SW 1271 (cell line): ENCODE measurements at places on chromosomes 11 and 22.

DNA sequence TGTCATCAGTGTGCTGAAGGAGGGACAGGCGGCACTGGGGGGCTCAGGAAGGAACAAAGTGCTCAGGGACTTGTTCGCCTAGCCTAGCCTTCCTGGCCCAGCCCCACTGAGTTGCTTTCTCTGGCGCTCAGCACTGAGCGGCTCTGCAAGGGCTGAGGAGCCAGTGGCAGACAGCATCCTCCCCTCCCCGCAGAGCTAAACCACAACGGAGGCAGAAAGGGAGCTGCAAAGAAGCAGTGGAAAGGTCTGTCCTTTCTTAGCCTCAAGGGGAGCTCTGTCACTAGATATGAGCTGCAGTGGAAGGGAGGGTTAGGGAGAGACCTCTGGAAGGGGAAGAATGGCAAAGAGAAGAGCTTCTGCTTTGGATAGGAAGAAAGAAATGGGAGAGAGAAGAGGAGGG, 89.7 kb upstream of the PHOX2A start:
- DNase-seq: no peak

GRCh38 chr22:17471886-17472535, 91.3 kb upstream of the SLC25A18 start:
- no peak for DNase-seq

- DNase-seq: no peak
These were observed 59.2 kb downstream of the SYTL2 start for GRCh38 chr11:85751724-85752123.

DNA sequence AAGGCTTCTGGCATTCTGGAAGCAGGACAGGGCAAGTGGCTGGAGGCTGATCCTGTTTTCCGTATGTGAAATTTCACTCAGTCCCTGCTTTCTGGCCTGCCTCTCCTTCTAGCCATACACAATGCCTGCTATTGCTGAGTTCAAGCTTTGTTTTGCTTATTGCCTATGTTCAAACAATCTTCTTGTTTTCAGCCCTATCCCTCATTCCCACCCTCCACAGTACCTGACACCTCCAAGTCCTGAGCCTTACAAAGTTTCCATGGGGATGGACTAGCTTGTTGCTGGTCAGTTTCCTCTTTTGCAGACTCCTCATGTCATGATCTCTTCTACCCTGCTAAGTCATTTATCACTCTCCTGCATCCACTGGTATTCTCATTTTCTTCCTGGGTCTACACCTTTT, 38.1 kb downstream of the FAM76B start:
- DNase-seq: no peak

GRCh38 chr11:102114032-102114431, 3.8 kb downstream of the YAP1 start:
- DNase-seq: peak; percentile 47

- peak; percentile 11 for DNase-seq
These were observed 9.7 kb downstream of the TUB start for GRCh38 chr11:8090756-8091155.

GRCh38 chr11:18369398-18369797, 25.0 kb upstream of the LDHA start:
- no peak for DNase-seq

DNA sequence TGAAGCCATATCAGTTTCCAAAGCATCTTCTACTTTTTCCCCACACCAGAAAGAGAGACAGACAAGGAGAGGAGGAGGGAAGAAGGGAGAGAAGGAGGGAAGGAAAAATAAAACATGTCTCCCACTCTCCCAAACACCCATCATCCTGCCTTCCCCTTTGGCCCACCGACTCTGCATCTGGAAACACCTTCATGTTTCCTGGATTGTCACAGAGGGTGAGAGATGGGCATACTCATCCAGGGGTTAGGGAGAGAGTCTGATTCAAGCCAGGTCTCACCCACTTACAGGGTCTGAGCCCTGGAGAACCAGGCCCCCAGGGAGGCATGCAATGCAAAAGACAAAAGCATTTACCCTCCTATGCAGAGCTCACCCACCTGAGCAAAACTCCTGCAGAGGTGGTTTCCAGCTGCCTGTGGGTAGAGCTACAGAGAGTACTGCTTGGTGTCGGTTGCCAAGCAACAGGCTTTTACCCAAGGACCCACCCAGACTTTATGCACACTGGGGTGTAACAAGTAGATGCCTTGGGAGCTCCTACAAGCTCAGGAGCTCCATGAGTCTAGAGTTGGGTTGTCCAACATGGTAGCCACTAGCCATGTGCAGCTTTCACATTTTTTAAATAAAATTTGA, 33.4 kb downstream of the MN1 start:
- no peak for DNase-seq
